Natural killer cell (primary cell): ENCODE measurements at places on chromosomes 5 and 9.
A peak's percentile ranks its signal among the peaks of the same experiment; 100 is the strongest.

- no peaks in the 10 kb centered on the region for H3K4me1 ChIP-seq
- H3K4me3 ChIP-seq: no peak overlapping the region
- H3K36me3 ChIP-seq: no peaks in the 10 kb centered on the region
- no peaks in the 10 kb centered on the region for H3K27me3 ChIP-seq
- DNase-seq: no peak
Observed at GRCh38 chr9:129762985-129763926, 10.4 kb upstream of the PTGES start.

DNA sequence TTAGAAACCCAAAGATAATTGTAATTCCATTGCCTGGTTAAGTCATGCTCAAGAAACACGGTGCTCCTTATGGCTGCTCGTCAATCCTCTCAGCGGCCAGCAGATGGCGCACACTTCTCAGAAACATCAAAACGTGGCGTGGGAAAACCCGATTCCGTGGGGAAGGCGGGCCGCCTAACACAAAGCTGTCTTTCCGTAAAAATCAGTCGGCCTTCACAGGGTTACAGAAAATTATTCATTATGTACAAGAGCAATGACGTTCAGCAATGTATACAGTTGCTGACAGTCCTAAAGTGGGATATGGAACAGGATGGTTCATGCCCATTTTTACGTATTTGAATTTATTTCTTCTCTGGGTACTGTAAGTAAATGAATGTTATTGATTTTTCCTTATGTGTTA, 83.5 kb downstream of the PDE4D start:
- no peak overlapping the region for H3K4me3 ChIP-seq
- DNase-seq: peak; percentile 51
- no peak overlapping the region for H3K27ac ChIP-seq
- H3K4me1 ChIP-seq: peaks cover 3% of the 10 kb centered on the region
- H3K27me3 ChIP-seq: peaks cover 3% of the 10 kb centered on the region

DNA sequence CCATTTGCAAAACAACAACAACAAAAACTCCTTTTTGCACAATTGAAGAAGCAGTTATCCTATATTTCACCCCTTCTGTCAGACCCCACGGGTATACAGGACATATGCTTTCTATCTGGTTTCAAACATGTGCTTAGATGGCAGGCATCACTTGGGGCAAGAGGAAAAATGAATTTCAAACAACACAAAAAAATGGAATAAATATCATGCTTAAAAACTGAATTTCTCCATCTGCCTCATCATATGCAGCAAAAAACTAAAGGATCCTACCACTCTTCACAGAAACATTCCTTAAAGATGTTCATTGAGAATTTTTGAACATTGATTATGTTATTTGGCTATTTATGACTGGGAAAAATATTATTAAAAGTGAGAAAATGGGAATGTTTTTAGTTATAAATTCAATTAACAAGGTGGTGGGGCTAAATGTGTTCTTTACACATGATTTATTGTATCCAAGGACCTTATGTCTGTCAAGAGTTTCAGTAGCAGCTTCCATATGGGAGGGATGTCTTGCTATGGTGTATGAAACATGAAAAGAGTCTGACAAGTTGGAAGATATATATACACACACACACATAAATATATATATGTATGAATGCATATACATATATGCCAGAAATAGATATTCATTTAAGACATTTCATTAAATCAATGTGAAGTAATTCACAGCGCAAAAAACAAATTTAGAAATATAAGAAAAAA, 358.0 kb downstream of the CDH12 start:
- H3K4me3 ChIP-seq: no peak overlapping the region
- H3K27ac ChIP-seq: no peak overlapping the region
- H3K4me1 ChIP-seq: no peaks in the 10 kb centered on the region
- no peaks in the 10 kb centered on the region for H3K27me3 ChIP-seq
- no peaks in the 10 kb centered on the region for H3K36me3 ChIP-seq

GRCh38 chr5:91486638-91487037, 103.5 kb upstream of the ARRDC3 start:
- no peak overlapping the region for H3K4me3 ChIP-seq
- no peak for DNase-seq
- H3K27me3 ChIP-seq: no peaks in the 10 kb centered on the region
- no peaks in the 10 kb centered on the region for H3K4me1 ChIP-seq

GRCh38 chr5:127585661-127586060, 63.2 kb upstream of the CTXN3 start:
- no peak for DNase-seq
- no peak overlapping the region for H3K4me3 ChIP-seq
- H3K27ac ChIP-seq: no peak overlapping the region

- no peak overlapping the region for H3K4me3 ChIP-seq
- H3K36me3 ChIP-seq: no peaks in the 10 kb centered on the region
- H3K27ac ChIP-seq: no peak overlapping the region
- H3K27me3 ChIP-seq: no peaks in the 10 kb centered on the region
Observed at GRCh38 chr9:94922691-94923107, 196.2 kb downstream of the AOPEP start.

DNA sequence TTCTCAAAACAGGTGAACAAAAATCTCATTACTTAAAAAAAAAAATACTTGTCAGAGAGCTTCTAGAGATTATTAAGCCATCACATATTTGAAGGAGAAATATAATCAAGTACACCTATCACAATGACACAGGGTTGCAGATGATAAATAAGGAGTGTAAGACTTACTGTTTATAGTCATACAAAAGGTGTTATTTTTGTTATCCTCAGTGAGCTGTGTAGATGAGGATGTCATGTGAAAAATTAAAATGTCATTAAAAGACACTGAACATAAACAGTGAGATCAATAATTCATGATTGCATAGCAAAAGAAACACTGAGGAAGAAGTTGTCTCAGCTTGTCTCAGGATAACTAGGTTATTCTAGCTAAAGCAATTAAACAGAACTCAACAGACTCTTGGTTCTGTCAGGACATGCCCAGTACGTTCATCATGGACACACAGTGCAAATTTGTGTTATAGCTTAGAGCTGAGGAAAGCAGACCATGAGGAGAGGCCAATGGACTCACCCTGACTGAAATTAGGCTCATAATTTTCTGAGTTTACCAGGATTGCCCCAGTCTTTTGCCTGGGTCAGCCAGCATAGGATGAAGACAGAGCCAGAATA, 1162.6 kb upstream of the C9orf72 start:
- no peaks in the 10 kb centered on the region for H3K36me3 ChIP-seq
- no peak for DNase-seq
- H3K4me1 ChIP-seq: no peaks in the 10 kb centered on the region
- no peak overlapping the region for H3K27ac ChIP-seq

GRCh38 chr9:129377931-129378661, 200.0 kb upstream of the IER5L start:
- H3K27ac ChIP-seq: no peak overlapping the region
- no peaks in the 10 kb centered on the region for H3K36me3 ChIP-seq
- no peak overlapping the region for H3K4me3 ChIP-seq
- no peaks in the 10 kb centered on the region for H3K27me3 ChIP-seq
- no peak for DNase-seq

GRCh38 chr9:112624711-112625707, 92.9 kb downstream of the INIP start:
- no peaks in the 10 kb centered on the region for H3K27me3 ChIP-seq
- no peak overlapping the region for H3K27ac ChIP-seq
- no peaks in the 10 kb centered on the region for H3K4me1 ChIP-seq
- no peak overlapping the region for H3K4me3 ChIP-seq
- no peak for DNase-seq
